Panc1 (cell line): ENCODE measurements at places on chromosomes 11 and 22. TPM values are rescaled to one million over a fixed set of nuclear protein-coding genes. Genes with fewer than 3 reads are reported as not detected.

OR5B21 gene
- not detected for total RNA-seq

- no peak overlapping the region for H3K4me3 ChIP-seq
- no peaks in the 10 kb centered on the region for H3K27me3 ChIP-seq
- no peaks in the 10 kb centered on the region for H3K36me3 ChIP-seq
- H3K4me1 ChIP-seq, result no peaks in the 10 kb centered on the region
These were observed 90.5 kb downstream of the NTM start for GRCh38 chr11:131460931-131461330.

KREMEN1 gene
- 2.2 TPM for total RNA-seq

DNA sequence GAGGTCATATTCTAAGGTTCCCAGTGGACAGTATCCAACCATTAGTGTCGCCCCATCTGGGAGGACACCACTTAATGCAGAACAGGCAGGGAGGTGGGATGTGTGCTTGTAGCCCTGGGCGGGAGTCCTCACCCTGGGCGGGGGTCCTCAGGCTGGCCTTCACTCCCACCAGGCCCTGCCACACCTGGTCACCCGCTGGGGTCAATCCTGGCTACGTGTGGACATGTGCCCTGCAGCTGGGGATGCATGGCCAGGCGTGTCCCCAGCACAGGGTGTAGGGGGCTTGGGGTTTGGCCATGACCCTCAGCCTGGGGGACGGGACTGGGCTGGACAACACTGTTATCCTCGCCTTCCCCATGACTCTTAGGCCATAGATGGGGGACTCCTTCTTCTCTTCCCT, 18.8 kb downstream of the TRPM5 start:
- no peak overlapping the region for H3K27ac ChIP-seq
- H3K4me1 ChIP-seq, result peaks cover under 1% of the 10 kb centered on the region; the same call in 1 of the 2 replicates
- H3K36me3 ChIP-seq, result no peaks in the 10 kb centered on the region

UPB1 gene
- 0.10 TPM for total RNA-seq

OR4A16 gene
- total RNA-seq, result not detected

GRCh38 chr11:66722745-66723651, 6.0 kb downstream of the SPTBN2 start:
- H3K4me1 ChIP-seq, result peaks cover 6% of the 10 kb centered on the region; the same call in 1 of the 2 replicates
- H3K27ac ChIP-seq, result no peak overlapping the region
- no peak for DNase-seq
- peaks cover 14% of the 10 kb centered on the region for H3K27me3 ChIP-seq
- H3K4me3 ChIP-seq, result no peak overlapping the region
- no peaks in the 10 kb centered on the region for H3K36me3 ChIP-seq

LRRC32 gene
- total RNA-seq, result 0.15 TPM

C11orf65 gene
- total RNA-seq, result 0.18 TPM

ENTHD1 gene
- total RNA-seq, result not detected
